T-helper 2 cell (primary cell): ENCODE measurements at places on chromosomes 5 and 9.

DNA sequence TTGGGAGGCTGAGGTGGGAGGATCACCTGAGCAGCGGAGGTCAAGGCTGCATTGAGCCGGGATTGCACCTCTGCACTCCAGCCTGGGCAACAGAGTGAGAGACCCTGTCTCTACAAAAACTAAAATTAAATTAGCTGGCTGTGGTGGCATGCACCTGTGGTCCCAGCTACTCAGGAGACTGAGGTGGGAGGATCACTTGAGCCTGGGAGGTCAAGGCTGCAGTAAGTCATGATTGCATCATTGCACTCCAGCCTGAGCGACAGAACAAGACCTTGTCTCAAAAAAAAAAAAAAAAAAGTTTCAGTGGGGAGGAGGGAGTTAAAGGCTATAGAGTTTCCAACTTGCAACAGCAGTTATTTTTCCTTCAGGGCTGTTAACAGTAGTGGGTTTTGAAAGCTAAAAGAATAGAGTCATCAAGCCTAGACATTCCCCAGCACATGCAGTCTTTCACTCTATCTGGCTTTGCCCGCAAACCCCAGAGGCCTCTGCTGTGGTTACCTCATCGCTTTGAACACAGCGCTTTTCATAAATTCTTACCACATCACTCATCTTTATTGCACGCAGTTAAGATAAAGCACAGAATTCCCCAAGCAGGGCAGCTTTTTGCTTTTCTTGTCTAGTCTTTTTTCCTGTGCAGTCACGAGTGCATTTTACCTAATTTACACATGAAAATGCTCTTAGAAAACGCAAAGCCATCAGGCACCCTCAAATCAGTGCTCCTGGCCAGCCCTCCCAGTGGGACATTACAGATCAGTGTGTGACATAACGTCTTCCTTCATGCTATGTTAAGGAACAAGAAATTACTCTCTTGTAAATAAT is 8.7 kb upstream of the SLC2A8 start:
- DNase-seq, result peak; percentile 82

DNA sequence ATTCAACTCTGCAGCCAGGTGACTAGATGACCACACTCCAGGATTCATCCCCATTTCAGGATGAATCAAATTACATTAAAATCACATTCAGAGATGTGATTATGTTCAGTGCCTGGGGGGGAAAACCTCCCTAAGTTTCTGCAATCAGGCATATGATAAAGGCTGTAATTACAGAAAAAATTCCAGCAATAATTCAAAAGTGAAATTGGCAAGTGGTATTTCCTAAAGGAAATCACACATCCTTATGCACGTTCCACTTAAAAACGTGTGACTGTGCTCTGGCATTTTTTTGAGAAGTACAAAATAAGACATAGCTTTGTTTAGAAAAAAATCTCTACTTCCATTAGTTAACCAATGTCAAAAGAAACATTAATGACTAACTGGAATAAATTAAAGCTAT is 5.3 kb downstream of the SLC24A2 start:
- DNase-seq, result no peak

GRCh38 chr5:153895266-153895665 is 143.4 kb downstream of the FAM114A2 start:
- DNase-seq, result no peak

DNA sequence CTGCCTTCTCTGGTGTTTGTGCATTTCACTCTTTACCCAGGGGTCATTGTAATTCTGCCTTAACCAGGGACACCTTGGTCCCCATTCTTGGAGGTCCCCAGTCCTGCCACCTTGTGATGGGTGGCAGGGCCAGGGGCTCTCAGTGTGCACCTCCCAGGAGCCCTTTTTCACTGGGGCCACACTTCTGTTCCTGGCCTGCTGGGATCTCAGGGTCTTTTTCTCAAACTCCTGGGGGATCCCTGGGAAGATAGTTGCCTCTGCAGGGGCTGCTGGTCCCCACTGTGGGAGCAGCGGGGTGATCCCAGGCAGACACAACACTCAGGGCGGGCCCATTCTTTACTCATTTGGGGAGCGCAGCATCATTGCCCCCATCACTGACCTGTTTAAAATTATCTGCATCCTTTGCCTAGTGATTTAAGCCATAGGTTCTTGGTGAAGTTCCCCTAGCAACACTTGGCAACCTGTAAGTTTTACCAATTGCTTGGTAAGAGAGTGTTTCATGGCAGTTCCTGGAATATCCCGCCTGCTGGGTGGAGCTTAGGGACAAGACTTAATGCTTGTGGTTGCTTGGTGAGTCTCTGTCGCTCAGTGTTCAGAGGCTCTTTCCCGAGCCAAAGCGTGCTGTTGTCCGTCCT is 15.7 kb downstream of the PHF2 start:
- DNase-seq, result no peak

DNA sequence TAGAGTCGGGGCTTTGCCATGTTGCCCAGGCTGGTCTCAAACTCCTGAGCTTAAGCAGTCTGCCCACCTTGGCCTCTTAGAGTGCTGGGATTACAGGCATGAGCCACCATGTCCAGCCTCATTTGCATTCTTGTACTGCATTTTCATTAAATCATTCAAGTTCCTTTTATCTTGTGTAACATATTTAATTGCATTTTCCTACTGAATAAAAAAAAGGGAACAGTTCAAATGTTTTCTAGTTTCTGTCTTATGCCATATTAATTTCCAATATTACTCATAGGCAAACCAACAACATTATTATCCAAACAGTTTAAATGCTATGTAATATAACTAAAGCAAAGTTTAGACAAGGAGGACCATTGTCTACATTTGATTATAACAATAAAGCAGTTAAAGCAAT is 6.1 kb downstream of the SLC31A1 start:
- DNase-seq, result no peak

DNA sequence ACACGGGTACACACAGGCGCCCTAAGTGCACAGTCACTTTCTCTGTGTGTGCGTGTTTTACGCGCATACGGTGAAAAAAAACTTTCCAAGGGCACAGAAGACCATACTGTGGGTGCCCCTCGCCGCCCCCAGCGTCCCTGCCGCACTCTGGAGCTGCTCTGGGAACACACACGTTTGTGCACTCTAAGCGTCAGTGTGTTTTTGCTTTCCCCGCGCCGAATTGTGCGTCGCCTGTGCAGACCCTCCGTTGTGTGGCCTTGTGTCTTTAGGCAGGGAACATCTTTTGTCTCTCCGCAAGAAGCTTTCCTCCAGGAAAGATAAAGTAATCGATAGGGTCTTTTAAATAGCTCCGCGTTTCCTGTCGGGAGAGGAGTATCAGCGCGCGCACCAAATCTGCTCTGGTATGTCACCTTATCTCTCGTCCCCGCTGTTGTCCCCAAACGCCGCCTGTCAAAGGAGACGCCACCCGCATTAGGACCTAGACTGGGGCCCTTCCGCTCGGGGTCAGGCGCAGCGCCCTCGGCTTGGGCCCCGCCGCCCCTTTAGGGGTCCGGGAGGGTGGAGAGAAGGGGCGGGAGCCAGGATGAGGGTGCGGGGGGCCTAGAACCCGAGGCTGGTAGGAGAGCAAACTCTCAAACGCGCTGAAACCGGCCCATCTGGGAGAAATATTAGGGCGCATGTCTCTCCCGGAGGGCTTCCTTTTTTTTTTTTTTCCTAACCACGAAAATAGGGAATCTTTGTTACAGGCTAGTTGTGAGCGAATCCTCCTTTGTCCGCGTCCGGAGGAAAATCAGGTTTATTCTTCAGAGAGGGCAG is 10.5 kb upstream of the NKX2-5 start:
- DNase-seq, result no peak

DNA sequence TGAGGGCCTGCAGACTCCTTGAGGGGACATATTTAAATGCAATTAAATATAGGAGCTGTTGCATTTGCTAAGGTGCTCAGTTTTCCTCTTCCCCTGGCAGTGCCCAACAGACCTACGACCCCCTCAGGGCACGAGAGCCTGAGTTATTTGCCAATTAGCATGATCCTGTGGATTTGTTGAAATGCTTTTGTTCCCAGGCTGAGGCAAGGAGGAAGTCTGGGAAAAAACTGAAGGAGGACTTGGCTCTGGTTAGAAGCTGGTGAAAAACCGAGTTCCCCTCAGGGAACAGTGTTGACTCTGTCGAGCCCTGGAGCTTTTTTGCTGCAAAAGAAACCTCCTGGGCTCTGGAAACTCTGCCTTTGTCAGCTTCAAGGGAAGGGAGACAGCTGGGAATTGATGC is 103.6 kb upstream of the SHB start:
- no peak for DNase-seq

- no peak for DNase-seq
Measured at GRCh38 chr5:80411589-80412219, 3.8 kb downstream of the ZFYVE16 start.

DNA sequence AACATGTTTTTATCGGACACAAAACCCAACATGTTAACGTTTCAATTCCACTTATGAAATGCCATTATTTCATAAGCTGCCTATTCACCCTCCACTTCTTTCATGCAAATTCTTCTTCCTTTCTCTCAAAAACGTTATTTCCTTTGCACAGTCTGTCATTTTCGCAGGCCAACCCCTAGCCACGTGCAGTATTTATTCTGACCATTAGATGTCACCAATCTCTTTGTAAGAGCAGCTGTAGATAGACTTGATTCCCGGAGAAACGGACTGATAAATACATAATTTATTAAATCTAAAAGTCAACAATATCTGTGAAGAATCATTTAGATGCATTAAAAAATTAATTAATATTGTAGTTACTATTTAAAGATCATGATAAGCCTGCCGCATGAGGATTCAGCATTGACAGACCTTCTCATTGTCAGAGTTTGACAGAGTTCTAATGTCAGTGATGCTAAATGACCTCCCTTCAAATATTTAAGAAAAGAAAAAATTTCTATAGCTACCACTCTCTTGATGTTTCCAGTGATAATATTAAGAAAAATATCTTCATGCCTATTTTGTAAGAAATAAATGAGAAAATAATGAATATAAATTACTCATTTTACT is 933.6 kb downstream of the CDH12 start:
- no peak for DNase-seq

GRCh38 chr9:134625361-134626068 is 16.1 kb upstream of the COL5A1 start:
- DNase-seq, result no peak

DNA sequence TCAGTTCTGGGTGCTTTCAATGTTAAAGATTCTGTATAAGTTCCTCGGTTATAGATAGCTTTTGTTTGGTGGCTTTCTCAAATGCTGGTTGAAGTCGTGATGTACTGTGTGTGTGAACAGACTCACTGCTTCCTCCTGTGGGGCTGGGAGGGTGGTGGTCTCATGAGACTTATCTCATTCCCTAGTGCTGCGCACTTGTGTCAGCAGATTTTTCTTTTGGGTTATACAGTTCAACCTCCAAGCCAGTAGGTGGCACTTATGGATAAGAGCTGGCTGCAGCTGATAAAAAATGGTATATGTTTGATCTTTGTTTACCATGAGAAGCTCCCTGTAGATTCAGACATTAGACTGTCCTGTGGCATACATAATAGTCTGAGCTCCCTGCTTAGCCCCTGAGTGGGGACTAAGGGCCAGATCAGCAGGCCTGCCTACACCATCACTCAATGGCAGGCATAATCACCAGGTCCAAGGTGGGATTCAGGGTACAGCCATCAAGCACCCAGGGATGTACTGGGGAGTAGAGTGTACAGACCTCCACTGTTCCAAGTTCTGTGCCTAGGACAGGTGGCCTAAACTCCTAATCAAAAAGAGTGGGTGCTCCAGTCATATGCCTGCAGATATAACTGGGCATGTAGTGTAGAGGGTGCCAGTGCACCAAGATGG is 174.2 kb downstream of the OXCT1 start:
- no peak for DNase-seq

- DNase-seq, result no peak
Measured at GRCh38 chr5:168786147-168786546, 207.0 kb upstream of the PANK3 start.

DNA sequence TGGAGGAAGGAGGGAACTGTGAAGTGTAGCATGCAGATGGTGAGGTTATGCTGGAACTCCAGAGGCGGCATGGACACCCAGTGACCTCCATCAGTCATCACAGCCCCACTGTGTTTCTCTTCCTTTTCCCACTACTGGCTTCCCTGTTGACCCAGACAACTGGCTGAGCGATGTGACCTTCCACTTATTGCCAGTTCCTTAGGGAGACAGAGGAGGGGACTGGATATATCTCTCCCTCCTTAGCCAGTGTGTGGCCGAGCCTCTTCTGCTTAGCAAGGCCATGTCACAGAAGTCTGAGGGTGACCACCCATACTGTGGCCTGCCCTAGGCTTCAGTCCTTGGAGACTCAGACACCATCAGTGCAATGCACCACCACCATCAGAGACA is 3.0 kb upstream of the PHYKPL start:
- DNase-seq, result no peak

DNA sequence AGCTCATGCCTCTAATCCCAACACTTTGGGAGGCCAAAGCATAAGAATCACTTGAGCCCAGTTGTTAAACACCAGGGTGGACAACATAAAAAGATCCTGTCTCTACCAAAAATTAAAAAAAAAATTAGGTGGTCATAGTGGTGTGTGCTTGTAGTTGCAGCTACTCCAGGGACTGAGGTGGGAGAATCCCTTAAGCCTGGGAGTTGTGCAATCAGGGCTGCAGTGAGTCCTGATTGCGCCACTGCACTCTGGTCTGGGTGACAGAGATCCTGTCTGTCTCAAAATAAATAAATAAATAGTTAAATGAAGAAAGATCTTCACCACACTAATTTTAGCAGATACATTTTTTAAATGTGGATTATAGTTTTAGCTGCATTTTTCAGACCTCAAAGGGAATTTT is 433.2 kb downstream of the MAT2B start:
- no peak for DNase-seq

DNA sequence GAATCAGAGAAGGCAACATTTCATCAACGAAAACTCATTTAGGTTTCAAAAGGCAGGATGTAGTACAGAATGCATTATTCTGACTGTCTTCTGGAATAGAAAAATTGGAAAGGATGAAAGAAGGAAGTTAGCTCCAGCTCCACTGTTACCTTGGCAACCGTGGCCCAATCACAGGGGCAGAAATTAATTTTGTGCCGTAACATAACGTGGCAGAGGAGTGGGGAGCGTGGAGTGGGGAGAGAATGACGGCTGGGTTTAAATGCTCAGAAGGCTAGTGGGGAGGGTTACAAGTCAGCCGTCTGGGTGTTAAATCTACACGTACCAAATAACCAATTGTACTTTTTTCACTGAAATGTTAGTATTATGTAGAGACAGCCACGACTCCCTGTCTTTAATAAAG is 32.3 kb upstream of the EQTN start:
- no peak for DNase-seq

- DNase-seq, result no peak
Measured at GRCh38 chr5:175457466-175457865, 13.5 kb upstream of the DRD1 start.

GRCh38 chr9:75063556-75064305 is 24.2 kb downstream of the NMRK1 start:
- DNase-seq, result no peak

GRCh38 chr5:124043456-124043855 is 531.5 kb downstream of the CSNK1G3 start:
- no peak for DNase-seq

DNA sequence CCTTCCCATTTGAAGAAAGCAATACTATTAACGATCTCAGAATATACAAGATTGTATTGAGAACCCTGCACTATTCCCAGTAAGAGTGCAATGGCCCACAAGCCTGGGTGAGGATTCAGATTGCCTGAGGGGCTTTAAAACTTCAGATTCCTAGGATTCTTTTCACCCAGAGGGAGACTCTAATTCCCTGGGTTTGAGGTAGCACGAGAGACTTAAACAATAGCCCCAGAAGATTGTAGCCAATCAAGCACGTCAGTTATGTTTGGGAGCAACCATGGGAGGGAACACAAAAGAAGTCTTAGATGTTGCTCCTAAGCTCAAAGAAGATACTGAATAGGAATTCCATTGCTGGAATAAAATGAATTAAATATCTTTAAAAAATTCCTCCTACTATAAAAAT is 17.9 kb downstream of the MRPS27 start:
- no peak for DNase-seq

- DNase-seq, result no peak
Measured at GRCh38 chr9:128310461-128310860, 11.8 kb downstream of the TRUB2 start.
